ENCODE measurements at places on chromosomes 3 and 15.

DNA sequence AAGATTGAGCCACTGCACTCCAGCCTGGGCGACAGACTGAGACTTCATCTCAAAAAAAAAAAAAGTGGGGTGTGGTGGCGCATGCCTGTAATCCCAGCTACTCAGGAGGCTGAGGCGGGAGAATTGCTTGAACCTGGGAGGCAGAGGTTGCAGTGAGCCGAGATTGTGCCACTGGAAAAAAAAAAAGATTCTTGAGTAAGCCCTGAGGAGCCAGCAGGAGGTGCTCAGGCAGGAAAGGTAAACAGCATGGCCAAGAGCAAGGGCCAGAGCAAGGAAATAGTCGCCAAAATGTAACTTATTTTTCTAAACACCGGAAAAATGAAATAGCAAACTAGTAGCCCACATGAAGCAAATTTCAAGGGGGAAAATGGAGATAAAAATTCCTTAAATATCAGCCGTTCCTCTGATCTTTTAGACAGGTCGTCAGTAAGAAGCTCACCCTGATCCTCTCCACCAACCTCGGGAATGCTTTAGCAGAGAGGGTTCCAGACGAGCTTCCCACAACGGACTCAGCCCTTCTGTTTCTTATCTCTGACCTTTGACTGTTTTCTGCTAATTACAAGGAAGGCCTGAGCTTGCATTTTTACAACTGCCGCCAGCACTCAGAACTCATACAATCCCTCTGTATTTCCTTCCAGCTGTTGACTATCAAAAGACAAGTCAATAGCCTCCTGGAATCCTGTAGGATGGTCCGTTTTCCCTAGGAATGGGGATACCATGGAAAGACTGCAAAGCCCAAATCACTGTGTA, 45.0 kb upstream of the AKAP13 start:
- no peak for DNase-seq

DNA sequence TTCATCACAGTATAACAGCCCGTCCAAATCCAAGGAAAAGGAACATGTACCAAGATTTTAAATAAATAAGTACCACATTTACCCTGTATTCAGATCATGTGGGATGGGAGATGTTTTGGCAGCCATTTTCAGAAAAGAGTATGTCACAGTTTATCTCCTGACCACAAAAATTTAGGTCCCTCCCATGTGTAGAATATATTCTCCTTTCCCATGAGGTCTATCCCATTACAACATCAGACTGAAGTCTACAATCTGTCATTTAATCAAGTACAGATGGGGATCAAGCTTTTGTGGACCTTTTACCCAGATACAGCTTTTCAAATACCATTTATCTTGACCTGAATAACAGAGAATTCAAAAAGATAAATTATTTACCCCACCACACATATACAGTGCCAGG, 444.5 kb downstream of the PLOD2 start:
- DNase-seq = no peak

DNA sequence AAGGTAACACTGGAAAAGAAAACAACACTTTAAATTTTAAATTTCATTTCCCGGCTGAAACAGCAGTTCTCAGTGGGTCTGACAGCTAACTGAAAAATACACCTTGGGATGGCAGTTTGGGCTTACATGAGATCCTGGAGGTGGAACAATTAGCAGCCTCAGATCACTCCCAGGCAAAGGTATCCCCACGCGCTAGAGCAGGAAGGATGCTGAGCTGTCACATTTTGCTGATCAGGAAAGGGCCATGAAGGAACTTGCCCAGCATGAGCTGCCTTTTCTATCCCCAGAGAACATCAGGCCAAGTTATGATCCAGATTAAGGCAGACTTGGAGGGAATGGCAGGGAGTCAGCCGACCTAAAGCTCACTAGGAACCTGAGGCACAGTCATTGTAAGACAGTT, 204.8 kb upstream of the SLC2A2 start:
- DNase-seq = no peak

- DNase-seq = no peak
Observed at GRCh38 chr3:59708202-59708601, 658.4 kb upstream of the CFAP20DC start.

GRCh38 chr3:55042591-55042990, 114.7 kb upstream of the LRTM1 start:
- DNase-seq = no peak

DNA sequence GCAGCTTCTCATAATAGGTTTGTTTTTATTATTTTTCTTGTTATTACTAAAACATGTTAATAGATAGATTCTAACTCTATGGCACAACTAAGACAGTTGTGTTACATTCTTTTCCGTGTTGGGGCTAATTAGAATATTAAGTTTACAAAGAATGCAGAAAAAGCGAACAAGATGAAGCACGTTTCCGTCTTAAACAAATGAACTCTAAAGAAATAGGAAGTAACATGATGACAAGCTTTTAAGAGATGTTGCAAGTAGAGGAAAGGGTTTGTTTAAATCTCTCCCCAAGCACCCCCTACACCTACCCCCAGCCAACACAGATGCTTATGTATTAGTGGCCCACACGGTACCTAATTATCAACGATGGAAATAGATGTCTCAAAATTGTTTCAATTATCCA, 207.1 kb downstream of the TP63 start:
- no peak for DNase-seq

DNA sequence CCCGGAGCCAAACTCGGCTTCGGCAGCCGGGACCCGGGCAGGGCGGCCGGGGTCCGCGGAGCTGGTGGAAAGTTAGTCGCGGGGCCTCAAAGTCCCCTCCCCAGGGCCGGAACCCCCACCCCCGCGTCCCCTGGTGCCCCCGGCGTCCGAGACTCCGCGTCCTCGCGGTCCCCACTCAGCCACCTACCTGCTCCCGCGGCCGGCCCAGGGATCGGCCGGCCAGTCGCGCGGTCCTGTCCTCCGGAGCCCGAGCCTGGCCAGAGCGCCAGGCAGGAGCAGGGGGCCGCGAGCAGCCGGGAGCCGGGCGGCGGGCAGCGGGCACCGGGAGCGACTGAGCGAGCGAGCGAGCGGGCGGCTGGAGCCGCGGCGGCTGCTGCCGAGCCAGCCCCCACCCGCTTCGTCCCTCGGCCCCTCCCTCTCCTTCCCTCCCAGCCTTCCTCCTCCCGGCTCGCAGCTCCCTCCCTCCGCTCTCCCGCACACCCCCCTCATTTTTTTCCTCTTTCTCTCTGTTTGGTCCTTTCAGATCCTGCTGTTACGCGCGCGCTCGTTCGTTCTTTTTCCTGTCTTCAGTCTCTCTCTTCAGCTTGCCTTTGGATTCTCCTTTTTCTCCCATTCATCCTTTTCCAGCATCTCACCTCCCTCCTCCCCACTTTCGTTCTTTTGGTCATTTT, at the start of gene MEGF11:
Gene MEGF11 (minus strand): TSS at position 333 of the 671 bp plus-strand sequence. CDS start 125,347 bp downstream, outside the sequence.
- no peak for DNase-seq

GRCh38 chr3:97910931-97911351, 61.3 kb downstream of the RIOX2 start:
- no peak for DNase-seq

DNA sequence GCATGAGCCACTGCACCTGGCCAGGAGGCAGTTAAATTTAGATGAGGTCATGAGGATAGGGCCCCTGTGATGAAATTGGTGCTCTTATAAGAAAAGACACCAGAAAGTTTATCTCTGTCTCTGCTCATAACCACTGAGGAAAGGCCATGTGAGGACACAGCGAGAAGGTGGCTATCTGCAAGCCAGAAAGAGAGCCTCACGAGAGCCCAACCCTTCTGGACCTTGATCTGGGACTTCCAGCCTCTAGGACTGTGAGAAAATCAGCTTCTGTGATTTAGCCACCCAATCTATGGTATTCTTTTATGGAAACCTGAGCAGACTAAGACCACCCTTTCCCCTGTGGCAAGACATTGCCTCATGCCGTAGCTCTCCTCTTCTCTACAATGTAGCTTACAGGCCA, 337.6 kb downstream of the THSD4 start:
- DNase-seq = no peak

DNA sequence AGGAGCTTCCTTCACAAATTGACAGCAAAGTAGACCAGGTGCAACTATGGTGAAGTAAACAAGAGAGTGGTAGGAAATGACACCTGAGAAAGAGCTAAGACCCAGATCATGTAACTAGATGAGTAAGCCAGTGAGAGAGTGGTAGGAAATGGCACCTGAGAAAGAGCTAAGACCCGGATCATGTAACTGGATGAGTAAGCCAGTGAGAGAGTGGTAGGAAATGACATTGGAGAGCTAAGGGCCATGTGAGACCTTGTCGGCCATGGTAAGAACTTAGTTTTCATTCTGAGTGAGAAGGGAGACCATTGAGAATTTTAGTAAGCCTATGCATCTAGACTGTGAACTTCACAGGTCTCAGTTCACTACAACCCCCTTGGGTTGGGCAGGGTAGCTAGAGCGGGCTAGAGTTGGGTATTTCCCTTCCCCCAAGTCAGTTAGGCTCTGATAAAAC, 5.4 kb upstream of the SENP7 start:
- no peak for DNase-seq

DNA sequence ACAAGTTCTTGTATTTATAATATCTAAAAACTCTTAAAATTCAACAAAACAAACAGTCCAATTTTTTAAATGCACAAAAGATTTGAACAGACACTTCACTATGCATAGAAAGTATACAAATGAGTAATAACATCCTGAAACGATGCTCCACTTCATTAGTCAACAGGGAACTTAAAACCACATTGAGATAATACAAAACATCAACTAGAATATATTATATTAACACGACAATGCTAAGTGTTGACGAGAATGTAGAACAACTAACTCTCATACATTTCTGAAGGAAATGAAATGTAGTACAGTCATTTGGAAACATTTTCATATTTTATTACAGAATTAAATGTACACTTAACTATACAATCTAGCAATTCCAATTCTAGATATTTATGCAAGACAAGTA, 93.4 kb downstream of the IGSF11 start:
- DNase-seq = no peak

- DNase-seq = no peak
Observed at GRCh38 chr15:29812384-29812694, 9.9 kb downstream of the TJP1 start.

DNA sequence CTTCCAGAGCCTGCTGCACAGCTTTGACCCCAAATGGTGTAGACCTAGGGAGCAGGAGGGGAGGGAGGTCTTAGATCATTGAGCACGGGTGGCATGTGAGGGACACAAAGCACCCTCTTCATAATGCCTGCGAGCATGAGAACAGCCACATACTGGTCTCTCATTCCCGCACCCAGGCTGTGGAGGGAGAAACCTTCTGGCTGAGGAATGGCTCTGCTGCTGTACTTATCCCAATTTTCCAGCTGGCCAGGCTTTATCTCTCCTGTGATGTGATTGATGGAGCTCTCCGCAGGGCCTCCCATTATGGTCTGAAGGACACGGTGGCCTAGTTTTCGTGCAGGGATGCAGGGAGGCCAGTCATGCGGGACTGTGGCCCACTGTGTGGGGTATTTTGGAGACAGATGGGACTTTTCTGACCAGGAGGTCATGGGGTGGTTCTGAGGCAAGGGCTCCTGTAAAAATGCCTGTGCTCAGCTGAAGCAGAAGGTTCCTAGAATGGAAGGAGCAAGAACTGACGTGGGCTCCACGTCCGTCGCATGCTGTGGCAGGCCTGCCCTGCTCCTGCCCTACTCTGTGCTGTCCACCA, 251.5 kb downstream of the PLCL2 start:
- no peak for DNase-seq

DNA sequence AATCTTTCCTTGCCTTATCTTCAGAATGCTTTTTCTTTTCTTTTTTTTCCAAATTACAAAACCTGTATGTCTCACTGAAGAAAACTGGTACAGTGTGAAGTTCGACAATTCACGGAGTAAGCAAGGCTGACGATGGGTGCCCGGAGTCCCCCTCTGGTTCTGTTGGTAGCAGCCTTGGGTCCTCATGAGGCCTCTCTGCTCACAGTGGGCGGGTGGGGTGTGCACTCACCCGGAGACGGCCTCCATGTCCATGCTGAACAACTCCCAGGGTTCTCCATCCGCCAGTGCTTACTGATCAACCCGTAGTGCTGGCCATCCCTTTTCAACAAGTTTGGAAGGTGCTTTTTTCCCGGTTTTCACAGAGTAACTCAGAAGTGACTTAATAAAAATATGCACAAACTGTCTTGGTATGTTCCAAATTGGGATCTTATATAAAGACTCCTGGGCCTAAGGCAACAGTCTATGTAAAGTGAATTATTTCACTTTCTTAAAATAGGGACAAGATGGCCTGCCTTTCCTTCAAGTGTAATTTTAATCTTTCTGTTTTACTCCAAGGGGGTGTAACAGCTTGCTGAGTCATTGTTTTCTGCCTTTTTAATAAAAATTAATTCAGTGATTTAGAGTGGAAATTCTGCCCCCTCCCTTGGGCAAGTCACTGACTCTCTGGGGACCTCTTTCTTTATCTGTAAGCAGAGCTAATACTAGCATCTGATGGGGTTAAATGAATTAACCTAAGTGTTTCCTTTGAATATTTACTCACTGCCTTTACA, 23.7 kb downstream of the LRRK1 start:
- DNase-seq = no peak

- no peak for DNase-seq
Observed at GRCh38 chr3:16437640-16438039, 75.9 kb downstream of the RFTN1 start.

DNA sequence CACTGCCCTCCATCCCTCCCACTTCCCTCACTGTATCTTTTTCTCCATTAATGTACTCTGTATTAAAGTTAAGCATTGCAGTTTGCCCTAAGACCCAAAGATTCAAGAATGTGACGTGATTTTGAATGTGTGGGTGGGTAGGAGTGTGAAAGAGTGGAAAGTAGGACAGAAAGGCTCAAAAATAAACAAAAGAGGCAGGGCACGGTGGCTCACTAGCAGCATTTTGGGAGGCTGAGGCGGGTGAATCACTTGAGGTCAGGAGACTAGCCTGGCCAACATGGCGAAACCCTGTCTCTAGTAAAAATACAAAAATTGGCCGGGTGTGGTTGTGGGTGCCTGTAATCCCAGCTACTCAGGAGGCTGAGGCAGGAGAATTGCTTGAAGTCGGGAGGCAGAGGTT, 18.4 kb downstream of the TFRC start:
- no peak for DNase-seq

- peak; percentile 8 for DNase-seq
Observed at GRCh38 chr3:63791974-63792373, 27.1 kb upstream of the C3orf49 start.

- no peak for DNase-seq
Observed at GRCh38 chr15:73944161-73945129, 18.2 kb downstream of the LOXL1 start.

- peak; percentile 89 for DNase-seq
Observed at GRCh38 chr15:79595995-79596622, 164.0 kb downstream of the MINAR1 start.

GRCh38 chr15:81914734-81915256, 131.0 kb downstream of the MEX3B start:
- no peak for DNase-seq

- peak; percentile 19 for DNase-seq
Observed at GRCh38 chr3:181210275-181210674, 220.7 kb upstream of the DNAJC19 start.

GRCh38 chr15:60384526-60385126, 13.2 kb downstream of the ANXA2 start:
- DNase-seq = no peak

GRCh38 chr3:69283913-69284611, 101.8 kb downstream of the FRMD4B start:
- DNase-seq = no peak

- no peak for DNase-seq
Observed at GRCh38 chr3:155504682-155505081, 211.2 kb upstream of the STRIT1 start.
